CD4-positive, alpha-beta T cell treated with Interleukin-2 at 100 ng/mL for 4 hours (primary cell): ENCODE measurements at places on chromosomes 5 and 9.

GRCh38 chr5:9838916-9839315 lies 208.8 kb upstream of the TAS2R1 start:
- DNase-seq: no peak

- no peak for DNase-seq
Observed at GRCh38 chr9:37944671-37945481, 40.9 kb upstream of the SLC25A51 start.

- no peak for DNase-seq
Observed at GRCh38 chr5:1282131-1282992, 12.5 kb downstream of the TERT start.

DNA sequence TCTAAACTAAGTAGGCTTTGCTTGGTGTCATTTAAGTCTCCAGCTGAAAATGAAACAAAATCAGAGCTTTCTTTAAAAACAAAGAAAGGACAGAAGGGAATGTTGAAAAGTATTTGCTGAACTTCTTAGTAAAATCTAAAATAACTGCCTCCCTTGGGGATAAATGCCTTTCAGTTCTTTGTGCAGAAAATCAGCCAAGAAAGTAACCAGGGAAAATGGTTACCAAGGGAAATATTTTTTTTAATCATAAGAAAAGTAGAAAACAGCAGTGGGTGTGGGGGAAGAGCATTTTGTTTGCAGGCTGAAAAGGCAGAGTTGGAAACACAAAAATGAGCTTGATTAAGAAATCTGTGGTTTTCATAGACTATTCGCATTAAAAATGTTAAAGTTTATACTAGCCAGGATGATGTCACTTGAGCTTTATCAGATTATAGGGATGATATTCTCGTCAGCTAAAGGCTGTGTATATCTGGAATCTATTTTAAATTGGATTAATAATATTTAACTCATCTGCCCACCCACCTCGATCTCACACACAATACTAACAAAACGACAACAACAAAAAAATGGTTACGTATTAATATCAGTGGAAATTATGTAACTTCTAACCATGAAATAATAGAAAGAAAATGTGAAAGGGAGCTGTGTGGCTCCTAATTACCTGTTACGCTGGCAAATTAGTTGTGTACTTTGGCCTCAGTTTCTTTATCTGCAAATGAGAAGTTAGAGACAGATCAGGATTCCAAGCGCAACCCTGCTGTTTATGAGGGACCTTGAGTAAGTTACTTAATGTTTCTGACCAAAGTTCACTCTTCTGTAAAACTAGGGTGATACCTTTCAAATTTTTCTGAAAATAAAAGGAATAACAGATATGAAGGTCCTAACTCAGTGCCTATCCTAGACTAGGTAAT lies at the start of gene ECM2:
ECM2 (minus strand) TSS at position 51 of the 911 bp plus-strand sequence. CDS start 13,124 bp downstream, outside the sequence.
- DNase-seq: no peak

GRCh38 chr9:96317335-96317980 lies 15.5 kb upstream of the HSD17B3 start:
- peak; percentile 49 for DNase-seq

GRCh38 chr5:134995850-134996402 lies 28.2 kb downstream of the CATSPER3 start:
- no peak for DNase-seq

GRCh38 chr5:1131726-1132125 lies 19.9 kb upstream of the SLC12A7 start:
- DNase-seq: no peak

GRCh38 chr5:79122973-79123372 lies 11.4 kb downstream of the BHMT start:
- DNase-seq: no peak

GRCh38 chr5:137034764-137035479 lies 464.2 kb downstream of the SPOCK1 start:
- no peak for DNase-seq

GRCh38 chr5:81785322-81785721 lies 34.4 kb upstream of the SSBP2 start:
- no peak for DNase-seq

DNA sequence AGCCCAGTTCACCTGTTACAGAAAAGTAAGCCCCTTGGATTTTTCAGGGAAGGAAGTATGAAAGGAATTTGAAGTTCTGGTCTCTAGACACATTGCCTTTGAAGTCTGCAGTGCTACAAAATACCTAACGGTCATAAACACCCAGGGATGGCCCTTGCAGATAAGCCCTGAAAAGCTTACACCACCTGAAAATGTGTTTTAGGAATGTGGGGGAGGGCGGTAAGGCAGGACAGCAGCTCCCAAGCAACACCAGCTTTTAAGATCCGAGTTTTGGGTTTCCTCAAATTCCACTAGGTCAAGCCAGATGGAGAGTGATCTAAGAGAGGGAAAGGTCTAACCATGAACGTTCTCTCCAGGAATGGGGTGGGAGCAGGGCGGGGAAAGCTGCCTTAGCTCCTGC lies 114.1 kb upstream of the PANK3 start:
- DNase-seq: no peak

- DNase-seq: no peak
Observed at GRCh38 chr5:92908952-92909601, 671.9 kb downstream of the NR2F1-AS1 start.

DNA sequence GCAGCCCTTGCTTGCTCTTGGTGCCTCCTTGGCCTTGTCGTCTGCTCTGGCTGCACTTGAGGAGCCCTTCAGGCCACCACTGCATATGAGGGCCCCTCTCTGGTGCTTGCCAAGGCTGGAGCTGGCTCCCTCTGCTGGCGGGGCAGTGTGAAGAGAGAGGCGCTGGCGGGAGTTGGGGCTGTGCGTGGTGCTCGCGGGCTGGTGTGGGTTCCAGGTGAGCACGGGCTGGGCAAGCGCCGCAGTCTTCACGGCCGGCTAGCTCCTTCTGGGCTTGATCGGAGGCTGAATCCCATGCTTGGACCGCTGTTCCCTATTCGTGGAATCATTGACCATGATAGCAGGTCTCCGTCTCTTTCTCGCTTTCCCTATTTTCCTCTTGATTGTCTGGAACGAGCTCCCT lies 56.5 kb downstream of the XRCC4 start:
- no peak for DNase-seq

GRCh38 chr5:17470064-17470463 lies 28.0 kb upstream of the TAF11L2 start:
- DNase-seq: no peak

- peak; percentile 6 for DNase-seq
Observed at GRCh38 chr9:69474821-69475220, 149.8 kb downstream of the ENTREP1 start.

DNA sequence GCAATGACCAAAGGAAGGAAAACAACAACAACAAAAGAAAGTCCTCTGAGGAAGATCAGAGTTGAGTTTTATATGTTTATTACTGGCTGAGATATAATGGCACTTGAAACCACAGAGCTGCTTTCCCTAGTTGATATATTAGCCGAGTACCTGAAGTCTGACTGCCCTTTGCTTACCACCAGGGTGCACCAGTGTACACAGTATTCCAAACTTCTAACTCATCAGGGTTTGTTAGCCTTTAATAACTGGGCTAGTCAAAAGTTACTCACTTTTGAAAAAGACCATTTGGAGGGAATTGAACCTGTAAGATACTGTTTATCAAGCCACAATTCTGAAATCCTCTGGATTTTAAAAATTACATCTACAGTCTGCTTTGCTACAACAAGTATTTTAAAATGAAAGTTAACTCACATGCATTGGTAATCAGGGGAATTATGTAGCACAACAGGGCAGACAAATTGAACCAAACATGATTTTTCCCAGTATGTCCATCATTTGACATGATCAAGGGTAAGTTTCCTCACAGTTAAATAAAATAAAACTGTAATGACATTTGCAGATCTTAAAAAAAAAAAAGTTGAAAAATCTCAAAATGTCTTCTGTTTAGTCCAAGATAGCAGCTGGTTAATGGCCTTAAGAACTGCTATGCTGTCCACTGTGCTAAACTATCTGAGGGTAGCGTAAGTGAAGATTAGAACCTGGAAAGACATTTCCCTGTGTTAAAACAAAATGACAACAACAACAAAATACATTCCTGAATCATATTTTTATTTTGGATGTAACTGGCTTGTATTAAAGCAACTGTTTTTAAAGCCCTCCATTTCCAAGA lies 57.3 kb upstream of the C6 start:
- DNase-seq: no peak

DNA sequence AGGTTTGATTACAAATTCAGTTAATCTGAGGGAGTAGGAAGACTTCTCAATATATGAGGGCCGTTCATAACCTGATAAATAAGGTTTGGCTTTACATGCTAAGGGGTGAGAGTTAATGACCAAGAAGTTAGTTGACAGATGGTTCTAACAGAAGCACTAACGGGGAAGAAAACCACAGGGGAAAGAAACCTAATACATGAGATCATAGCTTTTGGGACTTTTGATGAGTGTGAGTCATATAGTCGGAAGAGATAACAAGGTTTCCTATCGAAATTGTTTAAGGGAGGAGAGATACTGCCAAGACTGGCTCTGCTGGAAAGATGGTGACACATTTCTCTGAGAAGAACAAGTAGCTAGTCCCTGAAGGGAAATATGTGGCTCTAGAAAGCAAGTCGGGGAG lies 140.1 kb downstream of the COX7C start:
- no peak for DNase-seq

GRCh38 chr5:44659334-44659733 lies 149.4 kb upstream of the MRPS30 start:
- no peak for DNase-seq
